ENCODE measurements at places on chromosomes 6 and 20.
A peak's percentile ranks its signal among the peaks of the same experiment; 100 is the strongest.

DNA sequence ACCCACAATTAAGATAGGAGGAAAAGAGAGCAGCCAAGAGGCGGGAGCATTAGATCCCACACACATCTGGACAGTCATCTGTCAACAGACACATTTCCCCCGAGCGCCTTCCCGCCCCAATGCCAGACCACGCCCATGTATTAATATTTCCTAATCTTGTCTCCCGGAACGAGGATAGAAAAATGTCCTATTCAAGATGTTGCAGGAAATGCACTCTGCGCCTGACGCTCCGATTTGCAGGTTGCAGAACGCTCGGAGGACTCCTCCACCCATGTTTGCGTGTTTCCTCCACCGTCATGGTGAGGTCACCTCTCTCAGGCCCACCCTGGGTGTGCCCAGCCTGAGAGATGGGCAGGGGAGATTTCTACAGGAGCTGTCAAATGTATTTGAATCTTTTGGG, 215.2 kb downstream of the TAF4 start:
- no peak for DNase-seq

DNA sequence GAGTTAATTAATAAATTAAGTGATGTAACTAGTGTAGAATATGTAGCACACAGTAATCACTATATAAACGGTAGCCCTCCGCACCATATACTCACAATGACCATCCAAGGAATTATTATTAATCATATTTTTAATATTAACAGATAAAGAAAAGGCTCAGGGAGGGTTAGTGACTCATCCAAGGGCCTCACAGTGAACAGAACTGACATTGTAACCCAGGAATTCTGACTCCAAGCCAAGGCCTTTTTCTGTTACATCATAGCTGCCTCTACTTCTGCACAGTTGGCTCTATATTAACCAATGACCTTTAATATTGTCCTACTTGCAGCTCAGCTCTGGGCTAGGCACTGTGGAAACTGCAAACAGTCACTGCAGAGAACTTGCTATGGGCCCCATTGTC, 117.5 kb upstream of the SIRPG start:
- DNase-seq, result no peak

- no peak for DNase-seq
Measured at GRCh38 chr6:31920811-31921210, 6.7 kb upstream of the C2 start.

GRCh38 chr6:1747531-1747930, 137.8 kb downstream of the FOXC1 start:
- DNase-seq, result no peak

GRCh38 chr6:158358450-158359077, 46.3 kb downstream of the TULP4 start:
- DNase-seq, result peak; percentile 63

GRCh38 chr6:34982424-34982852, 93.4 kb downstream of the ANKS1A start:
- no peak for DNase-seq

GRCh38 chr6:134347885-134348805, 30.2 kb upstream of the SGK1 start:
- peak; percentile 31 for DNase-seq

DNA sequence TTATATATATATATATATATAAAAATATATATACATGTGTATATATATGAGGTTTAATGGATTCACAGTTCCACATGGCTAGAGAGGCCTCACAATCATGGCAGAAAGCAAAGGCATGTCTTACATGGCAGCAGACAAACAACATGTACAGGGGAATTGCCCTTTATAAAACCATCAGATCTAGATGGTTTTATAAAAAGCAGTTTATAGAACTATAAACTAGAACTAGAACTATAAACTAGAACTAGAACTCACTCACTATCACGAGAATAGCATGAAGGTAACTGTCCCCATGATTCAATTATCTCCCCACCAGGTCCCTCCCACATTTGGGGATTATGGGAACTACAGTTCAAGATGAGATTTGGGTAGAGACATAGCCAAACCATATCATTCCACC, 56.8 kb downstream of the PDSS2 start:
- DNase-seq, result no peak

- DNase-seq, result no peak
Measured at GRCh38 chr6:146915671-146916127, 288.5 kb upstream of the STXBP5 start.

GRCh38 chr6:90256698-90257485, 39.8 kb downstream of the BACH2 start:
- no peak for DNase-seq

DNA sequence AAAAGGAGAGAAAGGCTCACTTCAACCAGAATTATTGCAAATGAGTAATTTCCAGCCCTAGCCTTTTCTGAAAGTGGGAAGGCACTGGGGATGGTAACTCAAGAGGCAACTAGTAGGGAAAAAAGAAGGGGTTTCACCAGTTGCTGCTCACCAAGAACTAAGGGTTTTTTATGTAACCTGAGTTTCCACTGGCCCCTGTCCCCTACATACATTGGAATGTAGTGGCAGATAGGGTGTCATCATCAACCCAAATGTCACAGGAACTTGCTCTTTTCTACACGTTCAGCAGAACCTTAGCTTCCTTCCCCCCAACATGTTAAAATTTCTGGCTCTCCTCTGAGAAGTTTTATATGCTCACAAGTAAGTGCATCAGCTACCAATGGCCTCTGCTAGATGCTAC, 38.2 kb upstream of the PKHD1 start:
- no peak for DNase-seq

GRCh38 chr6:57276946-57277345, 40.5 kb upstream of the PRIM2 start:
- no peak for DNase-seq

GRCh38 chr6:134176264-134176975, 124.0 kb upstream of the SLC2A12 start:
- peak; percentile 70 for DNase-seq

DNA sequence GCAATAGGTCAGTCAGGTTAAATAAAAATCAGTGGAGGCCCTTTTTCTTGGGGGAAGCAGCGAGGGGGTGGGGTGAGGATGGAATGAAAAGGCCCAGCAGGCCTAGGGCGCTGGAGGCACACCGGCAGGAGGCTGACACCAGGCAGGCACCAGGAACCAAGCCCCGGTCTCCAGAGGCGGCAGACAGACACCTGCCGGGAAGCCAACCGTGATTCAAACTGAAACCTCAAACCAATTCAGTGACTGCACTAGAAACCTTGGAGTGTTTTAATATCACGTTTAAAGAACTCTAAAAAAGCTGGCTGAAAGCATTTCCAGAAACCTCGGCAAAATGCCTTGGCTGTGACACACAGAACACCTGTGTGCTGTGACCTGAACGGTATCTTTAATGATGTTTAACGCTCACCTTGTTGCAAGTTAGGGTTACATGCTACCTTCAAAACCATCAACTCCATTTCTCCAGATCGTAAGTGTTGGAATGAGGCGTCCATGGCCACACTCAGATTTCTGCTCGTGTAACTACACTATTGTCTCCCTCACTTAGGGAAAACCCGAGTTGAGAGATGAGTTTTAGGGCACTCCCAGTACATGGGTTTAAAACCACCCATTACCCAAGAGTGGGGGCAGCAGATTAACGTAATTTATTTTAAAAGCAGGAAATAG, 27.2 kb downstream of the DIDO1 start:
- no peak for DNase-seq

DNA sequence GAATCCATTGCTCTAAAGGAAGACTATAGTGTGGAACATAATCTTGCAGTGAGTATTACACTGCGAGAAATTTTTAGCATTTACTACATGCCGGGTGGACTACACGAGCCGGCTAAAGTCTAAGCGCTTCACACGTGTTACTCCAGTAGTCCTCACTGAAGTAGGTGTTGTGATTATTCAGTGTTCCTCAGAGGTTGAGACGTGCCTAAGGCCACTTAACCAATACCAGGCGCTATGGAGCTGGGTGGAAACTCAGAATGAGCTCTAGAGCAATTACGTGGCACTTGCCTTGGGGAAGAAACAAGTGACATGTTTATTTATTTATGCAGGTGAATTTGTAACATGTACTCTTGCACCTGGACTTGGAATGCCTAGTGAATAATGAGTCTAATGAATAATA, 46.4 kb downstream of the SASH1 start:
- no peak for DNase-seq

GRCh38 chr6:51116723-51117122, 298.1 kb downstream of the TFAP2B start:
- no peak for DNase-seq

DNA sequence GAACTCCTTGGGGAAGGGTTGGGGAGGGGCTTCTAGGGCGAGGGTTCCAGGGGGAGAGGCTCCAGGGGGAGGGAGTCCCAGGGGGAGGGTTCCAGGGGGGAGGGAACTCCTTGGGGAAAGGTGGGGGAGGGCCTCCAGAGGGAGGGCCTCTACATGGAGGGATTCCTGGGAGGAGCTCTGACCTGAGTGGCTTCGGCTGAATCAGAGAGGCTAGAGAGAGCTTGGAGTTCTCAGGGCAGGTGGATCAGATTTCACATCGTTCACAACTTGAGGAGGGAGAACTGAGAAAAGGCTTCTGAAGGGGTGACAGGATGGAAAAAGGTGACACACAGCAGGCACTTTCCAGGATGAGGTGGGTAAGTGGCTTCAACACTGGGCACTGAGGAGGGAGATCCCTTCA, 49.1 kb downstream of the DAAM2 start:
- no peak for DNase-seq

DNA sequence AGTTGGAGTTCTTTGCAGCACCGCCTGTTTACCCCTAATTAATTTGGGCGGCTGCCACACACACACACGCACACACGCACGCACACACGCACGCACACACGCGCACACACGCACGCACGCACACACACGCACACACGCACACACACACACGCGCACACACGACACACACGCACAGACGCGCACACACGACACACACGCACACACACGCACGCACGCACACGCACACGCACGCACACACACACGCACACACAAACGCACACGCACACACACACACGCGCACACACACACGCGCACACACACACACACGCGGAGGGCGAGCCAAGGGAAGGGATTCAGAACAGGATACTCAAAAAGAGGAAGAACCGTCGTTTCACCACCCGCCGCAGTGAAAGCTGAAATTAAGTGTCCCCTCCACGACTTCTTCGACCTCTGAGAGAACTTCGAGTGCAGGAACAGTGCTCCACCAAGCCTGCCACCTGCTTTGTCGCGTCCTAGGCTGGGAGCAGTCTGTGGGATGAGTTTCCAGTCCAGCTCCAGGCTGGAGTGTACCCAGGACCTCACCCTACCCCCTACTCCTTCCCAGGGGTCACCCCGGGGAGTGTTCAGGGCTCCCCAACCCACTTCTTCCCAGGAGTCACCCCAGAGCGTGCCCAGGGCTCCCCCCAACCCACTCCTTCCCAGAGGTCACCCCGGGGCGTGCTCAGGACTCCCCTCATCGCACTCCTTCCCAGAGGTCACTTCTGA, 1.1 kb downstream of the RNASET2 start:
- no peak for DNase-seq

GRCh38 chr6:45566882-45567281, 189.1 kb upstream of the SUPT3H start:
- no peak for DNase-seq

- DNase-seq, result no peak
Measured at GRCh38 chr20:23151885-23152284, 65.8 kb upstream of the CD93 start.

DNA sequence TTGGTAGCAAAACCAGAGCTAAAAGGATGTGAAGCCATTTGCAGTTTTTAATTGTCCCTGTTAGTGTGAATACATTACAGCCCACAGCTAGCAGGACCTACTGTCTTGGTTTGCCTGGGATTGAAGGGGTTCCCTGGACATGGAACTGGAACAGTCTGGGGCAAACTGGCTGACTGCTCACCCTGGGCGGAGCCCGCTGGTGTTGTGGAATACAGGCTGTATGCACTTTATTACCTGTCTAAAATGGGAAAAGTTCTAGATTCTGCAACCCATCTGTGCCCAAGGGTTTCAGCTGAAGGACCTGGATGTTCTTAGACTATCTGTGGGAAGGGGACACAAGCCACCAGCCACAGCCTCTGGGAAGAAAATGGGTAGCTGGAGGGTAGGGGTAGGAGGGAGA, 12.2 kb upstream of the CDKN1A start:
- DNase-seq, result no peak

GRCh38 chr6:33312361-33313104, 1.3 kb downstream of the TAPBP start:
- DNase-seq, result peak; percentile 72

DNA sequence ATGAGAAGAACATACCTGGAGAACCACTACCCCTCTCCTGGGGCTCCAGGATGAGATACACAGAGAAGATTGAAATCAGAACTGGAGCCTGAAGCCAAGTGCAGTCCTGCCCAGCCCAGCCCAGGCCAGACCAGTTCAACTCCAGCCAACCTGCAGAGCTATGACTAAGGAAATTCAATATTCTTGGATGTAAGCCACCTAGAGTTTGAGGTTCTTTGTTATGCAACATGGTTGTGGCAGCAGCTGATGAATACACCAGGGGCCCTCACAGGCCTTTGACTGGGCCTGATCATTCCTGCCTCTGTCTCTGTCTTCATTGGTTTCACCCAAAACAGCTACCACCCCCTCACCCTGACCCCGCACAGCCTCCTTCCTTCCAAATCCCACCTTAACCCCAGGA, 167.8 kb downstream of the LRFN2 start:
- no peak for DNase-seq

GRCh38 chr6:34922177-34922663, 33.2 kb downstream of the ANKS1A start:
- no peak for DNase-seq

DNA sequence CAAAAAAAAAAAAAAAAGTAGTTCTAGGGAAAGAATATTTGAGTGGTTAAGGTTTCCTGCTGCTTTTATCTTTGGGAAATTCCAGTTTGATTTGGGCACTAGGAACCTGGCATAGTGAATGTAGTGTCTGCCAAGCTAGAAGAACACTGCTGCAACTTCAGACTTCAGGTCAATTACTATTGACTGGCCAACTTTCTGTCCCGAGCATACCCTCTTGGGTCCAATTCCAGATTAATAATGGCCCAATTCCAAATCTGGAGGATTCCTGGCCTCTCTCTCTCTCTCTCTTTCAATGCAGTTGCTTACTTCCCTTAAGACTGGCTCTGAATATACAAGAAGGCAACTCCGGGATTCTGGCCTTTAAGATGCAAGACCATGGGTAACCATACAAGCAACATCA, 74.9 kb downstream of the ANKEF1 start:
- DNase-seq, result no peak

DNA sequence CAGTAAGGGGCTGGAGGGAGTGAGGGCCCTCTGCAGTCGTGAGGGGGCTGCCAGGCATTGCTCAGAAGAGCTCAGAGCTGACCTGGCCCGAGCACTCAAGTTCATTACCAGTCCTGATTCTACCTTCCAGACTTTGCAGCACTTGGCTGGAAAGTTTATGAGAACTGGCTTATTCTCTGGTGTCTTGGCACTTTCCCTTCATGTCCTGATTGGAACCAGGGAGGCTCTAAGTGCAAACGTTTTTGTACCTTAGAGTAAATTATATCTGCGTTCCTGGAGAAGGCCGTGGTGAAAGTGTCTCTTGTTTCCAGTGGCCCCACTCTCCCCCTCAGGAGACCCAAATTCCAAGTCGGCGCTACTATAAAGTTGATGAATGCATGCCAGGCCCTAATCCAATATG, 402.3 kb downstream of the CDC5L start:
- DNase-seq, result peak; percentile 69

GRCh38 chr6:2783188-2783963, 18.2 kb downstream of the WRNIP1 start:
- DNase-seq, result no peak
